ENCODE measurements at places on chromosomes 5 and 9.

GRCh38 chr9:37949576-37949975, 45.6 kb upstream of the SLC25A51 start:
- DNase-seq, result no peak

GRCh38 chr5:123705741-123706140, 193.8 kb downstream of the CSNK1G3 start:
- no peak for DNase-seq

GRCh38 chr5:133714161-133714915, 102.0 kb upstream of the FSTL4 start:
- DNase-seq, result no peak

DNA sequence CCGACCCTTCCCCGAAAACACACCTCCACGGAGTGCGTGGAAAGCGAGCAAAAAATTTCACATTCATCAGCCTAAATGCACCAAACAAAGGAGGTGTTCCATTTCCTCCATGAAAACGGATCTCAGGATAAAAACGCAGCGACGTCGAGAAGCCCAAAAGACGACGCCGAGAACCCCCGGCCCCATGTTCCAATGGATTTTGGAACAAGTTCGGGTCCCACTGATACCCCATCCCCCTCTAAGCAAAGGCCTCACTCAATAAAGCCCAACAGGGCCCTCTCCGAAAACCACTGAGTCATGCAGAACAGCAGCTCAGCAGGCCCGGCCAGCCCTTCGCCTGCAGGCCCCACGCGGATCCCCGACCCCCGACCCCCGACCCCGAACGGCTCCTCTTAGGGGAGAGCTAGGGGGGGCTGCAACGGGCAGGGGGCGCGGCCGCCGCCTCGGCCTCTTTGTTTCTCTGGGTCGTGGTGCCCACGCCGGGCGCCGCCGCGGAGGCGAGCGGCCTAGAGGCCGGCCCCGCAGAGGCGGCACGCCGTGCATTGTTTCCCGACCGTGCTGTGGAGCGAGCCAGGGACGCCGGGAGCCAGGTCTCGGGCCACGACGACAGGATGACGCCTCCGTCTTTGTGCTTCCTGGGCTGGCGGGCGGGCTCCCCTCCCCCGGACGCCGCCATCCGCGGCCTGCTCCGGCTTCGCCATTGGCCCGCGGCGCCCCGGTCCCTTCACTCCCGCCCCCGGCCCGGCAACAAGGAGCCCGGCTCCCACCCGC, 915 bp downstream of the ZFAND5 start:
- peak; percentile 66 for DNase-seq

GRCh38 chr5:40198736-40199135, 481.0 kb upstream of the PTGER4 start:
- DNase-seq, result no peak

DNA sequence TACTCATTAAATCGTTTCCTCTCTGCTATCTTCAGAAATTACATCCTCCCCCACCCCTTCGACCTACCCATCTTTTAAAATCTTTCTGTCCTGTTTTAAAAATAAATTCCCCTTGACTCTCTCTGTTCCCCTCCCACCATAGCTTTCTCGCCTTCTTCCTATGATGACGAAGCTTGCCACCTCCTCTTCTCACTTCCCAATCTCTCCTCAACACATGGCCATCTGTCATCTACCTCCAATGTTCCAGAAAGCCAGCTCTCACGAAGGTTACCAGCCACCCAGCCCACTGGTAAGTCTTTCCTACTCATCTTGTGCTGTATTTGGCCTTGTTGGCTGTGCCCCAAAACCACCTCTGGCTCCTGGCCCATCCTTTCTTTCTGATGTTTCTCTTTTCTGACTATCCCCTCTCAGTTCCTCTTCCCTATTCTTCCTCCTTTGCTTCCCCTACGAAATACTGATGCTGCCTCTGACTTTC, 346.3 kb downstream of the ENC1 start:
- no peak for DNase-seq

DNA sequence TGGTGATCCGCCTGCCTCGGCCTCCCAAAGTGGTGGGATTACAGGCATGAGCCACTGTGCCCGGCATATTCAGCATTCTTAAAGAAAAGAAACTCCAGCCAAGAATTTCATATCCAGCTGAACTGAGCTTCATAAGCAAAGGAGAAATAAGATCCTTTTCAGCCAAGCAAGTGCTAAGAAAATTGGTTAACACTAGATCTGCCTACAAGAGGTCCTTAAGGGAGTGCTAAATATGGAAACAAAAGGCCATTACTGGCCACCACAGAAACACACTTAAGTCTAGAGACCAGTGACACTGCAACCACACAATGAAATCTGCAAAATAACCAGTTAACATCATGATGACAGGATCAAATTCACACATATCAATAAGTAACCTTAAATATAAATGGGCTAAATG, 331.5 kb downstream of the MAN2A1 start:
- DNase-seq, result no peak

- no peak for DNase-seq
Observed at GRCh38 chr9:129671519-129671918, 6.1 kb downstream of the PRRX2 start.

DNA sequence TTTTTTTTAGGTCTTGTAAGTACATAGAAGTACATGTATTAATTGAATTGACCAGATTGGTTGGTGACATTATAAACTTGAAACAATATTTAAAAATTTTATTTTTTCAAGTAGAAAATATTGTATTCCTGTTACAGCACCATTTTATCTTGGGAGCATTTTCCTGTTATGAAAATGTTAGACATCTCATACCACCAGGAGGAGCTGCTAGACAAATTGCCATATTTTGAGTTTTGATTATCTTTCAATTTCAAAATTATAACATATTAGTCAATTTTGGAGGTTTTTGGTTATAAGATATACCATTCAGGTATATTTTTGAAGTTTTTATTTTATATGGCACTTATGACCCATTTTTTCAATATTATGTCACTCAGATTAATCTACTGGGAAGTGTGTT, 84.4 kb downstream of the CNTLN start:
- DNase-seq, result no peak

- DNase-seq, result no peak
Observed at GRCh38 chr5:130514984-130515690, 610.9 kb downstream of the CHSY3 start.

DNA sequence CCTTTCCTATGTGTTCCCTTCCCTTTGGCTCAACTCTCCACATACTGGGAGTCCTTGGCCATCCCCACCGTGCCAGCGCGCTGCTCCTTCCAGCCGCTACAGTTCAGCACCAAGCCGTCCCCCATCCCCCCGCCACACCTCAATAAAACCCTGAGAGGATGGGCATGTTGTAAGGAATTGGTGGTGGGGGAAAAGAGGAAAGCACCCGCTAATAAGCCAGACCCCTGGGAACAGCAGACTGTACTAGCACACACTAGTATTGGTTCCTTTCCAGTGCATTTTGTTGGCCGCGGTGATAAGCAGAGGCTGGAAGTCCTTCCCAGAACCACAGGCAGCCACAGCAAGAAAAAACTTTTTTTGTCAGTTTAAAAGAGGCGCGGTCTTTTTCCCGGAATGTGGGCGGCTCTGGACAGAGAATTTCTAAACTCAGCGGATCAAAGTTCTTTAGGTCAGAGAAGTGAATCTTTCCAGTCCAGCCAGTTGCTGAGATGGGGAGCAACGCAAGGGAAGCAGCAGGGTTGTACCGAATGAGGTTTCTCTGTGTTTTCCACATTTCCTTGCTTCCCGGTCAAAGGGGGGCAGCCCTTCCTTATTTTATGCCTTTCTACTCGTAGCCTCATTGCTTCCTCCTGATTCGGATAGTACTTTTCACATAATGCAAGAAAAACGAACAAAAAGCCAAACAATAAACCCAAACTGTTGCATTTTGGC, 2.1 kb downstream of the CHSY3 start:
- DNase-seq, result no peak

GRCh38 chr9:93968451-93969327, 13.5 kb upstream of the BARX1 start:
- no peak for DNase-seq

- no peak for DNase-seq
Observed at GRCh38 chr9:137387114-137387890, 35.7 kb downstream of the EXD3 start.

DNA sequence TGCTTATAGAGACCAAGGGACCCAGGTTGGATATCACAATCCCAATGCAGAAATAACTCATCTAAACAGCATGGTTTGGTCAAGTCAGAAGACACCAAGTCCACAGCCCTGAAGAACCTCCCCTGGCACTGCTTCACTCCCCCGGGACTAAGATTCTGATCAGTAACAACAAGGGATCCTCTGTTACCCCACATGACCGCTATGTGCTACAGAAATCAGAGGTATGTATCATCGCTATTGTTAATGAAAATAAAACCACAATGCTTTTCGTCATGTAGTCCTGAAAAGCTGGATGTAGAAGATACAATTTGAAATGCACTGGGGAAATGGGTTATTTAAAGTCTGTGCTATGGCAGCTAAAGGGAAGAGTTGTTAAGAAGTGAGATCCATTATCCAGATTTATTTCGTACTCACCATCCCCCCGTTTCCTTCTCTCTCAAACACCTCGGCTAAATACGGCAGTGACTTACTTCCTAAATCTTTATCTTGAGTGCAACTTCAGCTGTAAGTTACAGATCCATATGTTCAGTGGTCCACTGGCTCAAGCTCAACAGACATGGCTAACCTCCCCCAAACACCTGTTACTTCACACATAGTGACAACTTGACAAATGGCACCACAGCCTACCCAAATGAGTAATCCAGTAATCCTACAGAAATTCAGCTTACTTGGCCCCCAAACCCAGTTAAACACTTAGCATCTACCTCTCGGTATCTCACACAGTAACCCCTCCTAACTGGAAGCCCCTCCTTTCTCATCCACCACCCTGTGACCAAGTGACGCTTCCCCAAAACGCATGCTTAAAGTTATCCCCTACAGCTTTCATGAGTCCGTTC, 129.2 kb downstream of the MYO10 start:
- no peak for DNase-seq

DNA sequence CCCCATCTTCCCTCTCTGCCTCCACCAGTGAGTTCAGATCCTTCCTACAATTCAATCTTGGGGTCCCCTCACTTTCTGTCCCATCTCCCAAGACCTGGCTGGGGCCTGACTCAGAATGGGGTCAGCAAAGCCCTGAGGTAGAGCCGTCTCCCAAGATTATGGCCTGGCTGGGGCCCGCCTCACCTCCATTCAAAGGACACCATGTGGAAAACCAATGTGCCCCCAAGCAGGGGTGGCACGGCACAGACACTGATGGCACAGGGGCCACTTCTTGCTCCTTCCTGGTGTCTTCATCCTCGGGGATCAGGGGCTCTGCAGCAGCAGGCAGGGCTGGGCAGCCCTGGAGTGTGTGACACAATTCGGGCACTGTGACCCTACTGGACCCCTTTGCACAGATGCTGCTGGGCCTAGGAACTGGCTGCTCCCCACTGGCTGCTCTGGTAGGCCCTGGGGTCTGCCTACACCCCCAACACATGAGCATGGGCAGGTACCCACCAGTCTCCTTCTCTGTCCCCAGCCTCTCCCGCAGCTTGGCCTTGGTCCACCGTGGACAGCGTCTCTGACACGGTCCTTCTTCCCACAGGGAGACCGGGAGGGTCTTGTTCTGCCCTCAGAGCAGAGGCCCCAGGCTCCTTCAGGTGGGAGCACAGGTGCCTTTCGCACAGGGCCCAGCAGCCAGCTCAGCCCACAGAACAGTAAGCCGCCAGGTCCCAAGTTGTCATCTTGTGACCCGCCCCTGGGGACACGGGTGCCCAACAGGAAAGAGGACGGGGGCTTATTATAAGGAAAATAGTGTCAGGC, 89.5 kb downstream of the ADAMTS2 start:
- DNase-seq, result peak; percentile 33

- DNase-seq, result no peak
Observed at GRCh38 chr9:107309271-107309670, 26.2 kb downstream of the RAD23B start.

DNA sequence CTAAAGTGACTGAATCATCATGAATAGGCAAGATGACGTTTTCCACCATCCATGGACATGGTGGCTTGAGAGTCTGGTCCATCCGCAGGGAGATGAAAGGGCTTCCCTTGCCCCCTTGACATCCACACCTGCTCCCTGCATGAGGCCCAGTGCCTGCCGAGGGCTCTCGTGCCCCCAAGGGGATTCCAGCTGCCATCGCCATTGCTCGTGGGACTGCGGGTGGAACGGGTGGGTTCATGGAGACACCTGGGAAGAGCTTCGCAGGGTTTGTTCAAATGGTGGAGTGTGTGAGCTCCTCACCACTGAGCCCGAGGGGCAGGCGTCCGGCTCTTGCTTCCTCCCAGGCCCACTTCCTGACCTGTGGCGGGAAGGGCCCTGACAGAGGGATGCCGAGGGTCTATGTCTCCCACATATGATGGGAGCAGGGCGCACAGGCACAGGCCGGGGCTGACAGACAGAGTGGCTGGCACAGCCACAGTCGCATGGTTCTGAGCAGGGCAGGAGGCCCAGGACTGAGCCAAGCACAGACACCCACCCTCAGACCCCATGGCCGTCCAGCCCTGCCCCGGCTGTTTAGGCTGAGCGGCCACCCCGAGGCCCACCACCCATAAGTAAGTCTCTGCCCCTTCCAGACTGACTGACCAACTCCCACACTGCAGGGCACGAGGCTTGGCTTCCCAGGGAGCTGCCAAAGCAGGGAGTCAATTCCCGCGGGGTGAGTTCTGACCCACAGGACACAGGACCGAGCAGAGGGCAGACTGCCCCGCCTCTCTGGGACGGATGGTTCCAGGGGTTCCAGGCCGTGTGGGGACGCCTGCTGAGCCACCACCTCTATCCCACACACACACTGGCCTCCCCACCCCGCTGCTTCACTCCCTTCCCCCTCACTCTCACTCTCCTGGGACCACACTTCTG, 70.0 kb upstream of the PPP1R26 start:
- DNase-seq, result no peak

- no peak for DNase-seq
Observed at GRCh38 chr5:136793300-136793699, 428.0 kb upstream of the TRPC7 start.

GRCh38 chr5:154236536-154237375, 46.2 kb downstream of the GALNT10 start:
- DNase-seq, result no peak

DNA sequence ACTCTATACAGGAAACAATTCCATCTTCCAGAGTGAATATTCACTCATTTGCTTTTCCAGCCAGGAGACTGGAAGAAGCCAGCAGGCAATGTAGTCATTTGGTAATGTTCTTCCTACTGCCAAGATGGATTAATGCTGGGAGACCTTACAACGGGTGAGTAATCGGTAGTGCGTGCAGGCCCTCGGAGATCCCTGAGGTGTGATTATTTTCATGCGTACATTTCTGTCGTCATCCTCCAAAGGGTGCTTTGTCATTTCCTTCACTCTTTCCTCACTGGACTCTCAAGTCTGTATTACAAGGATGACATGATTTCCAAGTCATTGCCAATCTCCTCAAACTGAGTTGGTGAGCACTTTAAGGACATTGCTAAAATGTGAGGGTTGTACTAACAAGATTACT, 263.5 kb downstream of the CWC27 start:
- DNase-seq, result no peak

DNA sequence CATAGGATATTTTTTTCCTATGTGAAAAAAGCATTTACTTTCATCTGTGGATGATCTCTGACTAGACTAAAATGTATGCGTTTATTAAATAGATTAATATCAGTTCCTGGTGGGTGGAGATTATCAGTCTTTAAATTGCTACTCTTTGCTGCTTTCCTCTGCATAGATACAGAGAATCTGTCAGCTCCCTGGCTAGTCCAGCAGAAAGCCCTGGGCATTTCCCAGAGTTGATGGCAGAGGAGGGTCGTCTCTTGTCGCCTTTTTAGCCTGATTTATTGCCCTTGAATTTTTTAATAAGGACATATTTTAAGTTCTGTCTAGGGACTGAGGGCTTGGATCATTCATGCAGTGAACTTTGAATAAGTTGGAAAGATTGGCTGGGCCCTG, 165.5 kb downstream of the CD180 start:
- no peak for DNase-seq

- no peak for DNase-seq
Observed at GRCh38 chr5:81530919-81531318, 137.0 kb upstream of the ACOT12 start.

- DNase-seq, result no peak
Observed at GRCh38 chr9:16099732-16100536, 547.1 kb downstream of the CCDC171 start.
